Urothelium cell line (cell line): ENCODE measurements at places on chromosomes 1 and 21.

DNA sequence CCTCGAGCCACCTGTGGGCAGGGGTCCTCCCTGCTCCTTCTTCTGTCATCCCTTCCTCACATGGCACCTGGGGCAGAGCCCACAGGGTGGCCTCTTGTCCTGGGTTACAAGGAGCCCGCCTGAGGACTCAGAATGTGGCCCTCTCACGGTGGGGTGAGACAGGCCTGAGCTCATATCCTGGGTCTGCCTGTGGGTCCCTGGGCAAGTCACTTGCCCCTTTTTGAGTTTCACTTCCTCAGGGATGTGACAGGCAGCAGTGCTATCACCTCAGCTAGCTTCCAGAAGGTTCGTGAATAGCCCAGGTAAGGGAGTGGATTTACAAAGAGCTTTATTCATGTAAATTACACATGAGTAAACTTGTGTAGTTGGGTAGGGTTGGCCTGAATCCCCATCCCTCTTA, 33.5 kb downstream of the HTR6 start:
- no peak for DNase-seq

DNA sequence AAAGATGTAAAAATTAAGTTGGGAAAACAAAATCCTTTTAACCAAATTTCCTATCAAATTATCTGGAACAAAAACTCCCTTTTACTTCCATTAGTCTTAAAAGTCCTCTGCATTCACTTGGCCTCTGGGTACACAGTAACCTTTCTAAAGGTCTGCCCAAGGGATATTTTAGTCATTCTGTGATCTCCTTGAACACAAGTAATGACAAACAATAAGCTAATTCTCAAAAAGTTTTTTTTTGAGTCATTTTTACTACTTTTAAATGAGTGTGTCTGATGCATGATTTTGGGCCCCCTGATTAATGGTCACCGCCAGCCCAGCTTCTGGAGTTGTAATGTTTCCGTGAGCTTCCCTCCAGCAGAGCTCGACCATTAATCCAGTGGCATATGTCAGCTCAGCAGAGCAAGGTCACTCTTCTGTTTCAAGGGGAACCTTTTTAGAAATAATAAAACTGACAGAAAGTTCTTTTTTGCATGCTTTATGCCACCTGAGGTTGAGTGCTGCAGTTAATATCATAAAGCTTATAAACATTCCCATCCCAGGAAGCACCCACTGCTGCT, 14.3 kb downstream of the SAMSN1 start:
- no peak for DNase-seq

DNA sequence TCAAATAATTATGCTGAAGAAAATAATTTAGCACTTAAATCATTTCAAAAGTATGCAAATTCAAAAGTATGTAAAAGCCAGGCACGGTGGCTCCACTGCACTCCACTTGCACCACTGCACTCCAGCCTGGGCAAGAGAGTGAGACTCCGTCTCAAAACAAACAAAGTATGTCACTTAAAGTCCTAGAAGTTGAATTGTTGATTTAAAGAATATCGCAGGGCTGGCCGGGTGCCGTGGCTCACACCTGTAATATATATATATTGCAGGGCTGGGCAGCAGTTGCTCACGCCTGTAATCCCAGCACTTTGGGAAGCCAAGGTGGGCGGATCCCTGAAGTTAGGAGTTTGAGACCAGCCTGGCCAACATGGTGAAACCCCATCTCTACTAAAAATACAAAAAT, 8.8 kb upstream of the SETDB1 start:
- no peak for DNase-seq

DNA sequence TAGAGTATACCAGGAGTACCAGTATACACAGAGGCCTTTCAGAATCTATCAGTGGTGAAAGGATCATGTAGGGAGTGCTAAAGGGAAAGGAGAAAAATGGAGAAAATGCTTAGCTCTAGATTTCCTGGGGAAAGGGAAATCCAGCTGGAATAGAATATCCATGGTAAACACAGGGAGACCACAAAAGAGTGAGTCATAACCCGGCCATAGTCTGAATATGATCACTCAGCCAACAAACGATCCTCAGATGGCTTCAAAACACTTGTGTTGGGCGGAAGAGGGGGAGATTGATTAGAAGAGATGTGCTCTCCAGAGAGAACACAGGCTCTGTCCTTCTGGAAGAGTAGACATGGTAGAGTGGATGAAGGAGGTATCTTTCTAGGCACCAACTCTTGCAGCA, 180.6 kb downstream of the PAPPA2 start:
- DNase-seq = peak; percentile 49

- no peak for DNase-seq
Observed at GRCh38 chr1:214120191-214120590, 132.4 kb downstream of the PROX1 start.

DNA sequence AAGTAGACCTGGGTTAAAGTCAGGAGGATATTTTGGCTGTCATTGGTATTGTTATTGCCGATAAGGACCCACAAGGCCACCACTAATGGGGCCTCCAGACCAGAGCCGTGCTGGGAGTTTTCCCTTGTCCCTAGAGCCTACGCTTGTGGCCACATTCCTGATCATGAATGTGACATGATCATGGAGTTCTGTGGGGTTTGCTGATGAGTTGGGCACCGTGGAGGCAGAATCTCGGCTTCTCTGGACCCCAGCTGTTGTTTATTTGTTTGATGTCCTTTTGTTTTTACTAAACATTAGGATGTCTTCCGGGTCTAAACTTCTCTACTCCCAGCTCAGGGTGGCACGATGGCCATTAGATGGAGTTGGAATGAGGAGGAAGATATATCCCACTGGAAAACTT, 74.9 kb upstream of the TMPRSS2 start:
- no peak for DNase-seq

DNA sequence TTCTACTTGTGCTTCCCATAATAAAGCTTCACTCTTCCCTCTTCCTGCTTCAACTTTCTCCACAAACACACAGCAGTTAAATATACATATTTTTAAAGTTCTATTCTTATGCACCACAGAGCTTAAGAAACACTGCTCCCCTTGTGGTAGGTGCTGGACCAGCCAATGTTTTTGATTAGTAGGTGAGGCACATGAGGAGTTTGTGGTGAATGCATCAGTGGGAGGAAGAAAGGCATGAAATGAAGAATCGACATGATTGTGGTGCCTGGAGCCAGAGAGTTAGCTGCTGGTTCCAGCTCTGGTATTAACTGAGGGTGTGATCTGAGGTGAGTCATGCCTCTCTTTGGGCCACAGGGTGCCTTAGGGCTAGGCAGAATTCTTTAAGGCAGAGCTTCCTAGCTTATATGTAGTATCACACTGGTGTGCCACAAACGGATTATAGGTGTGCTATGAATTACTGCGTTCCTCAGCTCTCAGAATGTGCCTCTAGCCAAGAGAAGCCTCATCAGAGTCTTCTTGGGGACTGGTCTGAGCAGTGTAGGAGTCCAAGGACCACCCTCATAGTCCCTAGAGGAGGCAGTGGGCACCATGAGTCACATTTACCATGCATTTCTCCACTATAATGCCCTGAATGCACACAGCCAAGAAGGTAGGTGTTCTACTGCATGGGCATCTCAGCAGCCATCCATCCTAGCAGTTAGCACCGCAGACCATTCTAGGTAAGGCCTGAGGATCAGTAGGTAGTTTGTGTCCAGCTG, 97.4 kb upstream of the SGIP1 start:
- peak; percentile 37 for DNase-seq

DNA sequence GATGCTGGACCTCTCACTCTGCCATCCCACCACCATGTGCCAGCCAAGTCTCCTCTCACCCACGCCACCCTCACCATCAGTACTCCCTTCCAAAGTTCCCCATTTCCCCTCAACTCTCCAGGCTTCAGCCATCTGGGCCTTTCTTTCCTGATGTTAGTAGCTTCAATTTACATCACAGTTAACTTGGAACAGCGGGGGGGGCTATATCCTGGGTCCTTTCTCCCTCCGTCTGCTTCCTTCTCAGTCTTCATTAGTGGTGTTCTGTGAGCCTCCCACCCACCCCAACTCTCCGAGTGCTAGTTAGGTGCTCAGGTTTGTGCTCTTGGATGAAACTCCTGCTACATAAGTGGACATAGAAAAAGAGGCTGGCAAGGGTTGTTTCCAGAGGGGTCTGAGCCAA, 31.9 kb downstream of the KCNC4 start:
- no peak for DNase-seq

- no peak for DNase-seq
Observed at GRCh38 chr1:30885570-30886522, 22.7 kb downstream of the SDC3 start.

- no peak for DNase-seq
Observed at GRCh38 chr1:189782295-189782694, 695.4 kb downstream of the BRINP3 start.

DNA sequence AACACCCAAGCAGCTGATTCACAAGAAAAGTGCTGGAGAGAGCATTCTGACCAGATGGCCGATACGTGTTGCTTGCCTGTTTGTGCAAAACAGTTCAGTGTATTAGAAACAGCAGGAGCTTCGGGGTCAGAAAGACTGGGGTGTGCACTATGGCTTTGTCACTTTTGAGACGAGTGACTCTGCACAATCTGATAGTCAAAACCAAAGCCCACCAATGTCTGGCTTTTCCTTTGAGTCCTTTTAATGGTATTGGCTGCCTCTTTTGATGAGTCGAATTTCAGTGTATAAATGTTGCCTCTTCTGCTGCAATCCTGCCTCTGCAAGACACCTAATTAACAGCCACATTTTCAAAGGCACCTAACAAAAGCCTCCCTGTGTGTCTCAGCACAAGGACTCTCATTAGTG, 444.6 kb downstream of the AJAP1 start:
- no peak for DNase-seq

DNA sequence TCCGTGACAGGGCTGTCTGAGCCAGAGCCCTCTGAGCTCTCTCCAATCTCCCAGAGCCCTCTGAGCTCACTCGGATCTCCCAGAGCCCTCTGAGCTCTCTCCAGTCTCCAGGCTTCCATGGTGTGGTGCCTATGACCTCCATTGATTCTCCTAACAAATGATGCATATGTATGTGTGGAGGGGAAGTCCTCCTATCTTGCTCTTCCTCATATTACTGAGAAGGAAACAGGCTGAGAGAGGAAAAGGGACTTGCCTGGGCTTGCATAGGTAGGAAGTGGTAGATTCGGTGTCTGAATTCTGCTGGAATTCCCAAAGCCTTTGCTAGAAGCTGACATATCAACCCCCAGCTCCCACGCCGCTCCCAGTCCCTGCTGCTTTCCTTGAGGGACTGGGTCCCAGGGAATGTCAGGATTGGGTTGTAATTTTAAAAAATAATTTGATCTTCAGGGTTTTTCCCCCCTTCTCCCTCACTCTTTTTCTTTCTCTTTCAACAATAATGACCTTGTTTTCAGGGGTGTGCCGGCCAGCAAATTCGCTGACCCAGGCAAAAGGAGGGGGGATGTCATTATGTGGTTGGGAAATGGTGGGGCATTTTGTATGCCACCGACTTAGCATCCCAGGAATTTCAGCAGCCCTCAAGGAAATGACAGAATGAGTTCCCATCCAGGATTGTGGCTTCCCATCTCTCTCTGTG, 42.3 kb upstream of the RUNX3 start:
- DNase-seq = no peak

DNA sequence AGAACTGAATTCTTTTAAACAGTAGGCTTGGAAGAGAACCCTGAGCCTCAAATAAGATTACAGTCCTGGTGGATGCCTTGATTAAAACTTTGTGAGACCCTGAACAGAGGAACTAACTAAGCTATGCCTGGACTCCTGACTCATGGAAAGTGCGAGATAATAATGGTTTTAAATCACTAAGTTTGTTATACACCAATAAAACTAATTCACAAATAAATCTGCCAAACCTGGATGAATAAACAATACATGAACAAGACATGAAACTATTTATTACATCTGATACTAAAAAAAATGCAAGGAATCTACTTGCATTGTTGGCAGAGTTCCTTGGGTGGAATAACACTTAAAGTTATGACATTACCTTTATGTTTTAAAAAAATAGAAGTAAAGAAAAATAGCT, 118.4 kb downstream of the PIGK start:
- peak; percentile 13 for DNase-seq

DNA sequence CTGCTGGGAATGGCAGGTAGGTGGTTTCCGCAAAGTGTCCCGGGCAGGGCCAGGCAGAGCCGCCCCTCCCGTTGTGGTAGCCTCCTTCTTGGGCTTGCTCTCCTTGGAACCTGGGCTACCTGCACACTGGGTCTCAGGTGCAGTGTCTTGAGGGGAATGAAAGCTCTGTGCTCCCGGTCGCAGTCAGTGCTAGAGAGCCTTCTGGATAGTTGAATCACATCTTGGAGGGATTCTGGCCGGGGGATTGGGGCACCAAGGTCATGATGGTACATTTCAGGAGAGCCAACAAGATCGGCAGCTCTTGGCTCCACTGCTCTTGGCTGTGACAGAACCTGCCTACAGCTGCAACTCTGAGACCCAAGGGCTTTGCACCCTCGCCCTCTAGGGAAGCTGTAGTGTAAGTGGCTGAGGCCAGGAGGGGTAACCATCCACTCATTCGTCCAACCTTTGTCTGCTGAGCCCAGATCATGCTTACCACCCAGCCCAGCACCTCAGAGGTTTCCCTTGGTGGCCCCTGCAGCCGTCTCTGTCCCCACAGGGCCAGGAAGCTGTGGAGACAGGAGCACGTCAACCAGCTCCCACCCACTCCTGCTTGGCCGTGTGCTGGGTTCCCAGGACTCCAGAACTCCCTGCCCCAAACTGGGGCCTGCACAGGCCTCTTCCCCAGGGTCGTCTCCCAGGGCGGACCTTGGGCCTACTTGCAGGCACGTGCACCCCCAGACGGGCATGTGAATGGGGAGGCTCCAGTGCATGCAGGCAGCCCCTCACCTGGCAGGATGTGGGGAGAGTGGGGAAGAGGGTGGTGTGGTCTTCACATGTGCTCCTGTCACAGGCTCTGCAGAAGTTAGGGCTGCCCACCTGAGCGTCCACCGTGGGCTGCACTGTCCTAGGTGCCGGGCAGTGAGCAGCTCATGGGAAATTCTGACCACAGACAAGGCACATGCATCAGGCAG, 40.0 kb downstream of the NTPCR start:
- no peak for DNase-seq

DNA sequence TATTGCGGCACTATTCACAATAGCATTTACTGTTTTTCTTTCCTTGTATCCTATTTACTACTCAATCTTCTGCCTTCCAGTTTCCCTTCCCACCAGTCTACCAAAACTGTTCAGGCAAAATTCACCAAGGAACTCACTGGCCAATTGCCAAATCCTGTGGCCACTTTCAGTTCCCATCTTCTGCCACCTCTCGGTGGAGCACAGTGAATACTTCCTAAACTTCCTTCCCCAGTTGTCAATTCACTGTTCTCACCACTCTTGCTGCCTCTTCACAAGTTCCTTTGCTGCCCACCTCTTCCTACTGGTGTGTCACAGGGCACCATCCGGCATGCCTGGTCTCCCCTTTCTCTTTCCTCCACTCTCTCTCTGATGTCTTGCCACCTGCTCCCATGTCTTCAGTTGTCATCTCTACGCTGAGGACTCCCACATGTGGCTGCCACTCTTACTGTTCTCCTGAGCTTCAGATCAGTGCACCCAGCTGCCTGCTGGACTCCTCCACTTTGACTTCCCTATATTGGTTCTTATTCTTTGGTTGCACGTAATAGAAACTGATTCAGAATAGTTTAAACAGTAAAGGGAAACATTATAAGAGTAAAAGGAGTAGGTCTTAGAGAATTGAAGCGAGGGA, 114.4 kb downstream of the PIK3R3 start:
- no peak for DNase-seq
